ENCODE measurements at places on chromosomes 1 and 21.
A peak's percentile ranks its signal among the peaks of the same experiment; 100 is the strongest.

GRCh38 chr1:207223162-207223561 is 98.3 kb upstream of the CD55 start:
- DNase-seq: no peak

- no peak for DNase-seq
These were observed 149.2 kb downstream of the PSMG1 start for GRCh38 chr21:39033878-39034589.

DNA sequence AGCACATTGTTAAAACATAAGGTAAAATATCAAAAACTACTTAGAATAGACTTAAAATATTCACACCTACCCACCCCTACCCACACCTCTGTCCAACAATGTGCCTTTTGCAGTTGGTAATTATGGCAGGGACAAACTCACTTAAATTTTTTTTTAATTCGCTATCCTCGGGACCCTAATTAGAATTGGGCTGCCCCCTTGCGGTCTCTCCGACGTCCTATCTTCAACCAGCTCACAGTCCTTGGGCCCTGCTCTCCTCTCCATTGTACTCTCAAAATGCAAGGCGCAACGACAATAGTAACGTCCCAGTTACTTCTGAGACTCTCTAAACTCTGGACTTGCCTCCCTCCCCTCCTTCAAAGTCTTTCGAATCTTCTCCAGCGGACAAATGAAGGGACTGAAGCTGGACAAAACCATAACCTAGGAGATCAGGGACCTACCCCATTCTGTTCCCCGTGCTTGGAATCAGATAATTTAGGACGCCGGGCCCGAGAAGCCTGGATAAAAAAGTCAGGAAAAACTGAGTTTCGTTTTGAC is 1.1 kb upstream of the CIART start:
- DNase-seq: peak; percentile 69

DNA sequence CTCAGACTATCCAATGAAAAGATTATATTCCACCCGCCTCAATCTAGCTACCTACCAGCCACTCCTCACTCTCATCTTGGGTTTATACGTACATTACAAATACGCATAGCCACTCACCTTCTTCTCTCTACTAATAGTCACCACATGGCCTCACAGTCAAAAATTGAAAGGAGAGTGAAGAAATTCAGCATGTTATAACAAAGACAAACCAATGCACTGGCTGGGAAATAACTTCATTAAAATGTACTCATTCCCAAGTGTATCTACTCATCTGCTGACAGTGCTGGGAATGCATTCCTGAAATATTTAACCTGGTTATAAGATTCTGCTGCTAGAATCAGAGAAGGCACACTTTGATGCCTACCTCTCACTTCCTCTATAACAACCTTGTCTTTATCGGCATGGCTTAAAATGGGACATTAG is 6.5 kb downstream of the ZNF644 start:
- DNase-seq: no peak

DNA sequence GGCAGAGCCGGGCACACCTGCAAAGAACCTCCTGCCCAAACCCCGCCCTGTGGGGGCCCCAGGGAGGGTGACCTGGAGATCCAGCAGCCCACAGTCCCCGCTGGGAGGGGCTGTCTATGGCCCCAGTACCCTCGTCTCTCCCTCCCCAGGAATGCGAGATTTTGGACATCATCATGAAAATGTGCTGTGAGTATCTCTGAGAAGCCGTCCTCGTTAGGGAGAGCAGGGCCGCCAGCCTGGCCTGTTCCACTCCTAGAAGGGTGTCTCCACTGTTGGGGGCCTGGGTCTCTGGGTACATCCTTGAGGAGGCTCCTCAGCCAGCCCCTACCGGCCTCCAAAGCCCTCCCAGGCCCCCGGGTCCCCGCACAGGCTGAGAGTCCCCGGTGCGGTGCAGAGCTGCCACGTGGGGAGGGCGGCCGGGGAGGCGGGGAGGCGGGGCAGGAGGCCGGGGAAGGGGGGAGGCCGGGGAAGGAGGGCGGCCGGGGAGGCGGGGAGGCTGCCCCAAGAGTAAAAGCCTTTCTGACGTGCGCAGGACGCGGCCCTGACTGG is 18.7 kb downstream of the COL6A1 start:
- no peak for DNase-seq

GRCh38 chr1:3069491-3070308 is 697 bp downstream of the PRDM16 start:
- peak; percentile 18 for DNase-seq

GRCh38 chr1:232292818-232293217 is 337.1 kb downstream of the SIPA1L2 start:
- no peak for DNase-seq

- no peak for DNase-seq
These were observed 144.4 kb upstream of the ETS2 start for GRCh38 chr21:38661197-38661871.

DNA sequence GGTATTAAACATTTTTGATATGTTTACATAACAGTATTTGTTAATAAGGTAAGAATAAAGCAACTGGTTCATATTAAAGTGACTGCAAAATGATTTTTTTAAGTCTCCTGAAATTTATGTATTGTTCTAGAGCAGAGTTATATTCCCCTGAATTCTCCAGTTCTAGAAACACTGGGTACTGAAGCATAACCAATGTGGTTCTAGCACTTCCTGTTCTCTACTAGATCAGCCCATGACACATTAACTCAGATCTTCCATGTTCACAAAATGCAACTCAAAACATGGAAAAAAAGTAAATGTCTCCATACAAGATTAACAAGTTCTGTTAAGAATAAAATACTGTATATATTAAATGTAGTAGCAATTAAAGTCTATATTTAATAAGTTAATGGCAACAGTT is 3.9 kb downstream of the NEGR1 start:
- DNase-seq: no peak

GRCh38 chr21:20486303-20486702 is 511.9 kb upstream of the NCAM2 start:
- no peak for DNase-seq

DNA sequence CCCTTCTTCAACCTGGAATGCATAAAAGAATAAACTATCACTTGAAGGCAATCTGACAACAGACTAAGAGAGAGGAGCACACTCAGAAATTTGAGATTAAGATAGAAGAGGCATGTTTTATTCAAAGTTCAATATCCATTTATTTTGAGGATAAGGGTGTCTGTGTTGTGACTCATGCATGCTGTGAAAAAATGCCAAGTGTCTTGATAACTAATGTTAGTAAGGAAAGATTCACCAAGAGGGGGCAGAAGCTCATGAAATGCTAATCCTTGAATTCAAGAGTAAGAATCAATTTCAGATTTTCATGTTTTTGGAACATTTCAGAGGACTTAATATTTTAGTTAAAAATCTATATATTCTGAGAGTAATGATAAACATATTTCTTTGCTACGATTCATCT is 94.0 kb downstream of the IFI44 start:
- DNase-seq: no peak

- no peak for DNase-seq
These were observed 476.5 kb downstream of the BRINP3 start for GRCh38 chr1:190001187-190001586.

- DNase-seq: no peak
These were observed 69.1 kb downstream of the PTGS2 start for GRCh38 chr1:186611156-186611555.

DNA sequence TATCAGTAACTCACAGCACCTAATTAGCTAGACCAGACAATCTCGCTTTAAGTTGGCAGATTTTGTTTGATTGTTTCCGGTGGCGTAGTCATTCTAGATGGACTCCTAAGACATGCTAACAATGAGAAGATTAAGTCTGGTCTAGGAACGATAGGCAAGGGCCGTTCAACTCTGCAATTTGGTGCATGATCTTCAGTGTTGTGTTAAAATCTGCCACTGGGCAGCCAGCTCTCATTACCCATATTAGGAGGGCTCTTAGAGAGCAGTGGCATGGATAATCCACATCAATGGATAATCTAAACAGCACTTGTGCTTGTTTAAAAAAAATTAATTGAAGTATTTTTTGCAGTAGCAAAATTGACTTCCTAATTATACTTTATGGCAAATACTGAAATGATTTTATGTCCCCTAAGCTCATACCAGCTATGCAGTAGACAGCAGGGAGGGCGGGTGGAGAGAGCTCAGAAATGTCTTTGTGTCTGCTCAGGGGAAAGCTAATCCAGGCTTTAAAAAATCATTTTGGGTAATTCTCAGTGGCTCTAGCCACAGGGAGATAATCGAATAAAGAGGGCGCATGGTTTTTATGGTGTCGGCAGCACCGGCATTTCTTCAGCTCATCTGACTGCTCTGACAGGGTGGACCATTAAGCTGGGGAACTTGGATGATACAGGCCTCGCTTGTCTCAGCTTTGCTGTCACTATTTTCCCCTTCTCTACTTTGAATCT is 48.5 kb upstream of the IKBKE start:
- DNase-seq: no peak

DNA sequence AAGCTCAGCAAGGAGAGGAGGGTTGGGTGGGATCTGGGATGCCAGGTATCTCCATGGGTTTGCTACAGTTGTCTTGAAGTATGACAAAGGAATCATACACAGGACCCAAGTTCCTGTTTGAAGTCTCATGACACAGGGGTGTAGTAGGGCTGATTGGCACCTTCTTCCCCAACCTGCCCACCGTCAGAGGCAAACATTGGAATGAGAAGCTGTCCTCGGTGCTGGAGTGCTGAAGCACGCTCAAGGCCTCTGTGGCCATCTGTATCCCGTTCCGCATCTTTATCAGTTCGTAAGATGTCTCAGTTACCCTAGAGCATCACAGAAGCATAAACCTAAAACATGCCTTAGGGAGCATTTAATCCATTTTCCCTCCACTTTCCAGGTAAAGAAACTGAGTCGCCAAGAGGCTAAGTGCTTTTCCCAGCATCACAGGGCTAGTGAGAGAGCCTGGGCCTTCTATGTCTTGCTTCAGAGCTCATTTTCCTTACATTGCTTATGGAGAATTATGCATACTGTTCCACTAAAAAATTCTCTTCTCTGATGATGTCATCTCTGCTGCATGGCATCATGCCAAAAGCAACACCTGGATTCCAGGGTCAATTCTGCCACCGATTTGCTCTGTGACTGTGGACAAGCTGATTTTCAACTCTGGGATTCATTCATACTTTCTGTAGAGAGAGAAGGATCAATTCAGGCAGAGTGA is 34.2 kb downstream of the VWA5B1 start:
- DNase-seq: no peak

- DNase-seq: no peak
These were observed 2.4 kb upstream of the ABL2 start for GRCh38 chr1:179231923-179232322.

DNA sequence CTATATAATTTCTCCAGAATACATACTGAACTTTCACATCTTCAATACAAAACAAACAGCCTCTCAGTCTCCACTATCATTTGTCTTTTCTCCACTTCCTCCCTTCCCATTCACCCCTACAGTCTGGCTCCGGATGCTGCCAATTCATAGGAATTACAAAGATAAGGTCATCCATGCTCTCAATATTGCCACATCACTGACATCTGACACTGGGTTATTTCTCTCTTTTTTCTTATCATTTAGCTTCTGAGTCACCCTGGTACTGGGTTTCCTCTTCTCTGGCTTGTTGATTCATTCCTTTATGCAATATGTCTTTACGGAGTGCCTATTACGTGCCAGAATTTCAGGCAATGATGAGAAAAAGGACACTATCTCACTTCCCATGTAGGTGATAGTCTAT is 3.1 kb upstream of the SH3BP5L start:
- no peak for DNase-seq

DNA sequence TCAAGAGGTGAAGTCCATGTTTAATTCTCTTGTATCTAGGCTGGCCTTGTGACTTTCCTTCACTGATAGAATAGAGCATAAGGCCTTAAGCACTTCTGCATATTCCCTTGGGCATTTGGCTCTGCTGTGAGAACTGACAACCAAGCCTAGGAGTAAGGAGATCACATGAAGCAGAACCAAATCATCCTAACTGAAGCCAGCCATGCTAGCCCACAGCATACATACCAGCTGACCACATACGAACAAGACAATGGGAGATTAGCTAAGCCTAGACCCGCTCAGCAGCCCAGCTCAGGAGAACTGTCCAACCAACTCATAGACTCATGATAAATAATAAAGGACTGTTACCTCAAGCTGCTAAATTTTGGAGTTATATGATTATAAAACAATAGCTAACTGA is 114.6 kb upstream of the NEK7 start:
- no peak for DNase-seq

GRCh38 chr1:19028546-19029129 is 72.2 kb upstream of the IFFO2 start:
- no peak for DNase-seq

GRCh38 chr1:45097944-45098343 is 85.9 kb downstream of the UROD start:
- DNase-seq: no peak

- DNase-seq: no peak
These were observed 18.7 kb downstream of the SLC9A1 start for GRCh38 chr1:27136236-27136551.

DNA sequence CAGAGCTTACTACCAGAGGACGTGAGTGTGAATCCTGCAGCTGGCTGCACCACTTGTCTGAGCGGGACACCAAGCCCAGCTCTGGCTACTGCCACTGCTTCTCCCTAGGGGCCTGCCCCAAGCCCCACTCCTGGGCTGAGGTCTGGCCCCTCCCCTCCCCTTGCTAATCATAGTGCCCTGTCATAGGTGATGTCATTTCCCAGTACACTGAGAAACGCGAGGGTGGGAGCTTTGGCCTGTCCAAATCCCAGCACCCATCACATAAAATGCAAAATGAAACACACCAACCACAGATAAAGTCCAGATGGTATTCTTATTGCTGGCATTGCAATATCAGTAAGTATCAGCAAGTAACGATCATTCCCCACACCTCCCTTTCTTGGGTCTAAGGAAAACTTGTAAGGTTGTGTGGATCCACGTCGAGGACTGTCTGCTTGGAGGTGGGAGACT is 77.7 kb downstream of the TOMM20 start:
- DNase-seq: no peak

GRCh38 chr21:35683664-35684304 is 376.5 kb downstream of the SETD4 start:
- DNase-seq: no peak

DNA sequence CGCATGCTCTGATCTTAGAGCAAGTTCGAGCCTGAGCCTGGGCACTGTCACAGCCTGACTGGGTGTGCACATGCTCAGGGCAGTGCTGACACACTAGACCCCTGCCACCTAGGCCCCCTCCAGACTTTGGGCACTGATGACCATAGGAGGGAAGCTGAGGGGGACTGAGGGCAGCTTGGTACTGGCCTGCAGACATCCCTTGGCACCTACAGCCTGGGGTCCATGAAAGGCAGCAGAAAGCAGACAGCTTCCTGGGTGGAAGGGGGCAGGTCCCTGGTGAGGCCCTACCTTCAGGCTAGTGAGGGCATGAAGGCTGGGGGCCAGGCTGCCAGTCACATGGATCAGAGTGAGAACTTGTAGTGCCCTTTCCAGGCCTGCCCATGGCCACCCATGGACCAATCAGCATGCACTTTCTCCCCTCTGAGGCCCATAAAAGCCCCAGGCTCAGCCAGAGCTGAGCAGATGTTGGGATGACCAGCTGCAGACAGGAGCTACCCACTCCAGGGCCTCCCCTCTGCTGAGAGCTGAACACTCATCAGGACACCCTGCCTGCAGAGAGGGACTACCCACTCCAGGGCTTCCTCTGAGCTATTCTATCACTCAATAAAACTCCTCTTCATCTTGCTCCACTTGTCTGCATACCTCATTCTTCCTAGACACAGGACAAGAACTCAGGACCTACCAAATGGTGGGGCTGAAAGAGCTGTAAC is 680.8 kb downstream of the MATN1 start:
- DNase-seq: no peak

GRCh38 chr1:204114606-204115005 is 37.2 kb downstream of the ETNK2 start:
- no peak for DNase-seq

All from NT2/D1 (cell line).